ENCODE measurements at places on chromosomes 1 and 21.

DNA sequence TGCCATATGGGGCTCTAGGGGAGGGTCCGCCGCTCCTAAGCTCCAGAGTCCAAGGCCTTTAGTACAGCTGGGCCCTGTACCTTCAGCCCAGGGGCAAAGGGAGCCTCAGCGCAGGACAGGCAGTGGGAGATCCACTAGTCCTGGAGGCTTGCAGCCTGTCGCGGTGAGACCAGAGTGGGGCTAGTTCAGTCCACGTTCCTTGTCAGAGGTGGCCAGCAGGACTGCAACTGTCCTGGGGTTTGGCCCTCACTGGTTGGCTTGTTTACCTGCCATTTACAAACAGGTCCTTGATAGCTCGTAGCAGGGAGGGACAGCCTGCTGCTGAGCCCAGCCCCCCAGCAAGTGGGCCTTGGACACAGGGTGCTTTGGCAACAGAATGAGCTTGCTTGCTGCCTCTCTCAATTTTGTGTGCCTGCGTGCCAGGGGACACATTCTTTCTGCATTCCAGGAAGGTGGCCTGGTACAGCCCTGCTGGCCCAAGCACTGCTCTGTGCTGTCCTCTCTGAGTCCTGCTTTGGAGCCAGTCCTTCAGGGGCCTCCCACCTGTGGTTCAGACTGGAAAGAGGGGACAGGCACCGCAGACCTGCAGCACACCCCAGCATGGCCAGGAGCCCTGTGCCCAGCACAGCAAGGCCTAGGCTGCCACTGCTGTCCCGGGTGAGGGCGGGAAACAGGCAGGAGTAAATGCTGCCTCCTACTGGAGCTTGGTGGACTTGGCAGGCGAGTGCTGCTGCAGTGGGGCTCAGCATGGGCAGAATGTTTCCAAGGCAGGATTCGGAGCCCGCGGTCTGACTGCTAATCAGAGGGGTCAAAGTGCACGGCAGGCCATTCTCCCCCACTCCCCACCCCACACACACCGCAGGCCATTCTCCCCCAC is 15.2 kb downstream of the H6PD start:
- no peak for DNase-seq

DNA sequence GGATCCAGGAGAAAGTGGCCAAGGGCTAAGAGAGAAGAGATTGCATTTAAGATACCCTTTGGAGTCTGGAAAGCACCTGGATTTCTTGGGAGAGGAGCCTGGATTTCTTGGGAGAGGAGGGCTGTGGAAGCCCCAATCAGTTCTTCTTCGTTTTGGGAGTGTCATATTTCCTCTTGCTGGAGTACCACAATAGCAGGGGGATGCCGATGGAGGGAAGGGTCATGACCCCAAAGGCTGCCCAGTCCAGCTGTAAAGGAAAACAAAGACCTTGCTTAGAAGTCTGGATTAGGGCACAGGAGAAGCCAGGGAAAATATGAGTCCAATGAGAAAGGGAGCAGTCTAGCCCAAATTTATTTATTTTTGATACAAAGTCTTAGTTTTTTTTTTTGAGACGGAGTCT is 11.3 kb downstream of the SSR2 start:
- DNase-seq: no peak

- DNase-seq: no peak
Observed at GRCh38 chr1:244352156-244352830, 99.4 kb downstream of the ADSS2 start.

GRCh38 chr1:162631546-162632191 is 595 bp upstream of the DDR2 start:
- no peak for DNase-seq

- DNase-seq: no peak
Observed at GRCh38 chr1:67675800-67676199, 9.2 kb upstream of the GADD45A start.

- DNase-seq: no peak
Observed at GRCh38 chr1:86416343-86416742, 7.6 kb upstream of the CLCA2 start.

DNA sequence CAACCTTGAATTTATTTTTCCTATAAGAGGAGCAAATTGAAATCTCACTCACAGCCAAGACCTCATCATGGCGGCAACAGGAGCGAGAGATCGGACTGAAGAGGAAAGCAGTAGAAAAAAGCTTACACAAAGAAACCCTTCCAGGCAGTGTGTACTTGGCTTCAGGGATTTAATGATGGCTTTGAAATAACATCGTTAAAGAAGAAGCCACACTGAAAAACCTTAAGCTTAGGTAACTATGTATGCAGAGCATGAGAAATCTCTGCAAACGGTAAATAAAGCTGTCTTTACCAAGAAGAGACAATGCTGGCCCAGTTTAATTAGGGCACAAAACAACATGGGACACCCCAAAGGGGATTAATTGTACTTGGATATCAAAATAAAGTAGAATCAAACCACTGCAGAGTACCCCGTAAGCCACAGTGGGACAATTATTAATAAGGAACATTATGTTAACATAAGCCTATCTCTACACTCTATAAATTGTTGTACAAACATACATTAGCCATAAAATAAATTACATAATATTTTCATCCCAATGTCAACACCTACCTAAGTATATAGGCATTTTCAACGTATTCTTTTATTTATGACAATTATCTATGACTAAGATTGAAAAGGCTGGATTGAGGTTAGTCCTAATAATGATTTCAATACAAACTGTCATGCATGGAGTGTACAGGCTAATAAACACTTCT is 360.2 kb upstream of the CHRM3 start:
- DNase-seq: no peak

- DNase-seq: no peak
Observed at GRCh38 chr1:215606564-215607168, 39.6 kb downstream of the KCTD3 start.

DNA sequence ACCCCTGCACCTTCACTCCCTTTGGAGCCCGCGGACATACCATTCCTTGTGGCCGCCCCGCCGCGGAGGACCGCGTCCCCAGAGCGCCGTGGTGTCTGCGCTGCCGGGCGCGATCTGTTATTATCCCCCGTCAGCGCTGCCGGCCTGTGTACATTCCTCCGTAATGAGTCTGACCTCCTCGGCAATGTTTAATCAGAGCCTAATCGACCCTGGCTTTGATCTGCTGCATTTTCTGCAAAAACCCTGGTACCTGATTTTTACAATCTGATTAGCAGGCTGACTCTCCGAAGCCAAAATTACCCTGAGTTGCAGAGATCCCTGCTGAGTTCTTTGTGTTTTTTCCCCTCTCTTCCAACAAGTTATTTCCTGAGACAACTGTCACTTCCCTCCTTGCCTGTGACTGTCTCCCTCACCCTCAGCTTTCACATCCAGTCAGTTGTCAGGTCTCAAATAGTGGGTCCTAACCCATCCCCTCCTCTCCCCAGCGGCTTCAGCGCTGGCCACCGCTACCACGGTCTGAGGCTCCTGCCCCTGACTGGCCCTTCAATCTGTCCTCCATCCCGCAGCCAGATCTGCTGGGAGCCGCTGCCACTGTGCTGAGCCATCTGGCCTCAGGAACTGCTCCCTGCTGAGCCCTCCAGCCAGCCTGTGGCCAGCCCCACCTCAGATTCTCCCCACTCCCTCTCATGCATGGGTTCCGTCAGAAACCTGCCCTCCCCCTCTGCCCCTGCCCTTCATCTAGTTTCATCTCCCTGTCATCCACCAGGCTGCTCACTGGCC is 53.5 kb downstream of the GLIS1 start:
- no peak for DNase-seq

DNA sequence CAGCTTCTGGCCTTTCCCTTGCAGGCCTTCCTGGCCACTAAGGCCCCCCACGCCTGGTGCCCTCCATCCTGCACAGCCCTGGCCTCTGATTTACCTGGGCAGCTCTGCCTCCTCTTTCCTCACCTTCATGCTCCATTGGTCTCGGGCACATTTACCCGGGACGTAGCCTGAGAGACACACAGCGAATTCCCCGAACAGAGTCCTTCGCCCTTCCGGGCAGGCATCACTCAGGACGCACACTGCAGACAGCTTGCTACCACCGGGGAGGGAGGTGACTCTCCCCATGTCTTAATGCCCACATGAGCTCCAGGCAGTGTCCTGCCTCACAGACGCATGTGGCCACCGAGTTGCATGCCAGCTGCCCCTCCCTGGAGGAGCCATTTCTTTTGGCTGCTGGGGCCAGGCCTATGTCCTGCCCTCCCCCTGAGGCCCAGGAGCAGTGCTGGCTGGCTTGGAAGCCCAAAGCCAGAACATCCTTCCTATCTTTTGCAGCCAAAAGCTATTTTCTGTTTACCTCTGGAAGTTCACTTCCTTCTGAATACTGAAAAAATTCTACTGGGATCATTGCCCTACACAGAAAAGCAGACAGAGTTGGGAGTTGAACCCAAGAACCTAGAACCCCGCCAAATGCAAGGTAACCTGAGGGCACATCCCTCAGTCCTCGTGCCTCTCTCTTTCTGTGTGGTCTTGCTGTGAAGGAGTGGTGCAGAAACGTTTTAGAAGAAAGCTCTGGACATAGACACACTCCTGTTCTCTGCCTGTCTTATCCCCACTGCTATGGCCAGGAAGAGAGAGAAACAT is 209.5 kb downstream of the TOMM20 start:
- DNase-seq: no peak

DNA sequence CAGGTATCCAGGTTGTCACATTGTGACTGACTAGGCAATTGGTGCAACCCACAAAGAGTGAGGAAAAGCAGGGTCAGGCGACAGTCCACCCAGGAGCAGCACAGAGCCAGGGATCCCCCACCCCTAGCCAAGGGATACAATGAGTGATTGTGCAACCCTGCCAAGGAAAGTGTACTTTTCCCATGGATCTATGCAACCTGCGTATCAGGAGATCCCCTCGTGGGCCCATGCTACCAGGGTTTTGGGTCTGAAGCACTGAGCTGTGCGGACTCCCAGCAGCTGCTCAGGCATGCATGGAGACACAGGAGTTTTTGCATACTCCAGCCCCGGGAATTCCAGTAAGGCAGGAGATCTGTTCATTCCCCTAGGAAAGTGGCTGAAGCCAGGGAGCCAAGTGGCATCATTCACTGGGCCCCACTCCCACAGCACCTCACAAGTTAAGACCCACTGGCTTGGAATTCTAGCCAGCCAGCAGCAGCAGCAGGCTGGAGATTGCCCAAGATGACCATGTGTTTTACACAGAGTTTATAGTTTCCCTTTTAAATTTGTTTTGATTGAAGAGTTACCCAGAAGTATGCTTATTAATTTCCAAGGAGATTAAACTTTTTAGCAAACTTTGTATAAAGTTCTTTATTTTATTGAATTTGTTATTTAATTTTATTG is 136.0 kb downstream of the LTN1 start:
- no peak for DNase-seq

DNA sequence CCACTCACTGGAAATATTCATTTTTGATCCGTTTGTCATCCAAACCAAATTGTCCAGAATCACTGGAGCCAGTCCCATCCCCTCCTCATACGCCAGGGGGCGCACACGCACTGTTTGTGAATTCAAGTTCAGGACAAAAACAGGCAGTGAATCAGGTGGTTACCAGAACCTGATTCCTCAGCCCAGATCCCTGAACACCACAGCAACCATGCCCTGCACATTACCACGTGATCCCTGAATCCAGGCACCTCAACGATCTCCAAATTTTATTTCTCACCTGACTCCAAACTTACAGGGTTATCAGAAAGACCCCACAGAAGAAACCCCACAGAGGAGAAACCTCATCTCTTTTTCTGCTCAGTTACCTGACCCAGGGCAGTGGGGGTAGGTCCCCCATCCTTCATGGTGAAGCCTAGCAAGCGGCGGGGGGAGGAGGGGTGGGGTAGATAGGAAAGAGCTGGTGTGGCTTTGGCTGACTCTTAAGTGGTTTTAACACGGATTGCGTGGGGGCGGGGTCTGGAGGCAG is 1.4 kb upstream of the PTPRF start:
- DNase-seq: peak; percentile 75

GRCh38 chr1:99407018-99407417 is 142.7 kb downstream of the PLPPR4 start:
- no peak for DNase-seq

DNA sequence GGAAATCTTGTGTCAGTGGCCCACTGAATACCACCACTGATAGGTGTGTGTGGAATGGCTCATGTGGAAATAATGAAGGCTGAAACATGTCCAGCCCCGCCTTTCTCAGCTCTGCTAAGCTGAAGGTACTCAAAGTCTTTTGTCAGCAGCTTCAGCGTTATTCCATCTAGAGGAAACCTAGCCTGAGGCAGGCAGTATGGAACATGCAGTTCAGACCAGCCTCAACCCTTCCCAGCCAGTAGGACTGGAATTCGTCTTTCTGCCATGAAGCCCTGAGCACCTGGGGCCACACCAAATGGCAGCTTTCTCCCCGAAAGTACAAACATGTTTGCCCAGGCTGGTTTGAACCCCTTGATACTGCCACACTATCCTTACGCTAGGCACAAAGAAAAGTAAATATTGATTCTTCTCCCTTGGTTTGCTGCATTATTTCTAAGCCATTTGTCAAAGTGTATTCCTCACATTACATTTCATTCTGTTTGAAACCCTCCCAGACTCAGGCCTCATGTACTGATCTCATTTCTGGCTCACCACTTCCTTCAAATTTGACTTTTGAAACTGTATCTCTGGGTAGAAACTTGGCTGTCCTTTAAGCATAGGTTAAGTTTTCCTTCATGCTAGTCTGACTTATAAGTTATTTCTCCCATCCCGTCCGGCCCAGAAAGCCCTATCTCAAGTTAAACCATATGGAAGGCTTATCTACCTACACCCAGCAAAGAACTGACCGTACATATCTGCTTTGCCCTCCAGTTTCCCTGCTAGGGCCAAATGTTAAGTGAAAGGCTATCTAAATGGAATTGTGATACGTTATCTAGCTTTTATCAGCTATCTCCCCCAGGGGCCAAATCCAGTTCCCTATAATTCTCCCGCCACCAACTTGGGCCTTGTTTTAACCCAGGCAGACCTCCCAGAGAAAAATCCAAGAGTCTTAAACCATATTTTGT is 45.7 kb upstream of the HOOK1 start:
- DNase-seq: no peak

DNA sequence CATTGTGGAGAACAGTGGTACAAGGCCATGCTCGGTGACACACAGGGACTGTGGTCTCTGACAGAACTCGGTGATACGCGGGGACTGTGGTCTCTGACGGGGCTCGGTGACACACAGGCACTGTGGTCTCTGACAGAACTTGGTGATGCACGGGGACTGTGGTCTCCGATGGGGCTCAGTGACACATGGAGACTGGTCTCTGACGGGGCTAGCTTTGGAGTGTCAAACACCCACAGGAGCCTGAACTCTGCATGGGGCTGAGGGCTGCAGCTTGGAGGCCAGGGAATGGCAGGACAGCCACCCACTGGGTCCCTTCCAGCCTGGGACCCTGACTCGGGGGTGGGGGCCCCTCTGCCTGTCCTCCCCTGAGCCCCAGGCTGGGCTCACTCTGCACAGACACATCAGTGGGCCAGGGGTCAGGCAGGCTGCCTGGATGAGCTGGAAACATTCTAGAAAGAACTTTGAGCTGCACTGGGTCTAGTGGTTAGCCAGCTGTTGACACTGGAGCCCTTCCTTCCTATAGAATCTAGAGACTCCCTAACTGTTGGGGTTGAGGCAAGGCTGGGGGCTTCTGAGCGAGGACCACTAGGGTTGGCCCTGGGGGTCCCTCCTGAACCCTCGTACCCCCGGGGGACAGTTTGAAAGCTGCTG is 49.8 kb downstream of the DISP3 start:
- no peak for DNase-seq

DNA sequence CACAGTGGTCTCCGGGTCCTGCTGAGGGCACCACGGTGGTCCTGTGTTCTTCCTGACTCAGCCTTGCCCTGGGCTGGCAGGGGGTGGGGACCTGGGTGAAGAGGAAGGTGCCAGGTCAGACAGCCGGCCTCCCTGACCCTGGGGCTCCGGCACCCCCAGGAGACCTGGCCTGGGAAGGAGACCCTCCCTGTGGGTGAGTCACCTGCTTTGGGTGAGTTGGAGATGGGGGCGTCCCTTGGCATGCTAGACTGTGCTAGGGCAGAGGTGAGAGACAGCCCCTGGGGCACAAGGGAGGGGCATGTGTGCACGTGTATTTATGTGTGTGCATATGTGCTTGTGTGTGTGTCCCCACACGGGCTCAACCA is 23.4 kb downstream of the SPSB1 start:
- DNase-seq: no peak
